ENCODE measurements at places on chromosomes 3 and 15.

GRCh38 chr3:179108086-179108485 is 36.5 kb upstream of the ZMAT3 start:
- no peak for DNase-seq

GRCh38 chr3:88031642-88032077 is 27.1 kb downstream of the CGGBP1 start:
- no peak for DNase-seq

DNA sequence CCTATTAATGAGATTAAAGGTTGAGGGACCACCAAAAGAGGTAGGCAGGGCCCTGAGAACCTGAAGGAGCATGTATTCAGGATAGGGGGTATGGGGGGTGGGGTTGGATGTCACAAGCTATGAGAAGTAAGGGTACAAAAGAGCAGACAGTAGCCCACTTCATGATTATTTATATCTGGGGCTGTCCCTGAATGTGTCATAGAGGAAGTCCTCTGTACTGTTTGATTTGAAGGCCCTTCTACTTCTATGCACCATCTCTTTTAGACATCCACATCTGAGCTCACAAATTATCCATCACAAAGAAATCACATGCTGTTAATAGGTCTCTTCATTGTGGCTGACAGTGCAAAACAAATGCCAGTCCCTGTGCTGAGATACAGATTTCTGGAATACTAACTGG is 68.6 kb downstream of the FHIT start:
- no peak for DNase-seq

DNA sequence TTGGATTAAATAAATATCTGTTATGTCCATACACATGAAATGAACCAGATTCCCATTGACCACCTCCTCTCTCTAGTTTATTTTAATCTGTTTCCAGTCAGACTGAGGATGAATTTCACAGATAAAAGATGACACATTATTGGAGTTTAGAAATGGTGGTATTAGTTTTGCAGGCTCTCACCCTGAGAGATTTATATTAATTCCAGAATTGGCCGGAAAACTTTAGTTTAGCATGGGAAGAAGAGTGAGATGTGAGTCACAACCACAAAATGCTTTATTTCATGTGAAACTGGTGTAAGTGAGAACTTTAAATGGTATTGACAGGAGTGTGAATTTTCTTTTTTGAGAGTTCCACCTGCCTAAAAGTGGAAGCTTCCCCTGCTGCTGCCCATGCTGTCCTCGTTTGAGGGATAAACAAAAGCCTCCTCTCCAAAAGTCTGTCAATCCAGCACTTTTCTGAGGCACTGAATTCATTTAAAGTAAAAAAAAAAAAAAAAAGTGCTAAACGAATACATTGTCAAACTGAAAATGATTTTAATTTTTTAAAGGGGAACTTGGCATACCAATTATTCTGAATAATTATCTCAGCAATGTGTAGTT is 65.1 kb upstream of the EPHA3 start:
- DNase-seq, result no peak

GRCh38 chr3:10196389-10197052 is 31.8 kb downstream of the IRAK2 start:
- no peak for DNase-seq

GRCh38 chr3:124885466-124886167 is 1.5 kb downstream of the ITGB5 start:
- DNase-seq, result no peak

GRCh38 chr3:52532838-52533622 is 627 bp downstream of the NT5DC2 start:
- peak; percentile 17 for DNase-seq

DNA sequence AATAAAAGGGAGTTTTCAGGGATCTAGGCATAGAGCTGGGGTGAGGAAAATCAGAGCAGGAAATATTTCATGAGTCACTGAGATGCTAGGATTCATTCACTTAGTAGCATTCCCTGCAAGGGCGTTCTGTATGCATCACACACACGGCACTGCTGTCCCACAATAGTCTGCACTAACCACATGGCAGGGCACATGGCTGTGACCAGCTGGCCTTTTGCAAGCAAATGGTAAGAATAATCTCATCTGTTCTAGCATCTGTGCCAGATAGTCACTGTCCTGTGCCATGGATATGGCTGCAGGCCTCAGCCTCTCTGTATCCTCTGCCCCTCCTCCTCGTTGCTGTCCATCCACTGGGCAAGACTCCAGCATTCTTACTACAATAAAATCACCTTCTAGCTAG is 37.8 kb downstream of the BOC start:
- no peak for DNase-seq

GRCh38 chr3:82240322-82240721 is 478.9 kb upstream of the GBE1 start:
- no peak for DNase-seq

- no peak for DNase-seq
Measured at GRCh38 chr3:99118381-99118780, 216.9 kb upstream of the DCBLD2 start.

- DNase-seq, result no peak
Measured at GRCh38 chr15:101159096-101159935, 92.5 kb downstream of the CHSY1 start.

GRCh38 chr15:79071901-79072300 is 18.7 kb downstream of the RASGRF1 start:
- DNase-seq, result no peak

DNA sequence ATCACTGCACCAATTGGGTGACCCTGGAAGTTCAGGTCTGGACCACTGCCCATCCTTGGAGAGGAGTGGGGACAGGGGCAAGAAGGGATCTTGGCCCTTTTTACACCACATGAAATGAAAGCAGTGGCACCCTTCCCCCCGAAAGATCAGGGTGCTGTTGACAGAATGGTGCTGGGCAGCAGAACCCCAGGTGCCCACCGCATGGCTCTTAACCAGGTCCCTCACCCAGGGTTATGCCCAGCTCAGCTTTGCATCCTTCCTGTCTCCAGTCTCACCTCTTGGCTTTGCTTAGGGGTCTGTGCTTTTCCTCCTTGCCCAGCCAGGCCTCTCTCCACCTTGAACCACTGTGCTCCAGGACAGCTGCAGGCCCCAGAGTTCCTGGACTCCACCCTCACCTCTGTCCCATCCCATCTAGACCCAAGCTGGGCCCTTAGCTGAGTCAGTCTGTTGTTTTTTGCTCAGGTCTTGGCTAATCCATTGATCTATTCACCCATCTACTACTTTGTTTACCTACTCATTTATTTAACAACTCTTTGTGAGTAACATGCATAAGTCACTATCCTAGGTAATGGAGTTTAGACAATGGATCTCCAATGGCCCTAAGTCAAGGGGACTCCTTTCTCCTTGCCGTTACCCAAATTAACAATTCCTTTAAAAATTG is 77.1 kb upstream of the PRR23E start:
- DNase-seq, result no peak

DNA sequence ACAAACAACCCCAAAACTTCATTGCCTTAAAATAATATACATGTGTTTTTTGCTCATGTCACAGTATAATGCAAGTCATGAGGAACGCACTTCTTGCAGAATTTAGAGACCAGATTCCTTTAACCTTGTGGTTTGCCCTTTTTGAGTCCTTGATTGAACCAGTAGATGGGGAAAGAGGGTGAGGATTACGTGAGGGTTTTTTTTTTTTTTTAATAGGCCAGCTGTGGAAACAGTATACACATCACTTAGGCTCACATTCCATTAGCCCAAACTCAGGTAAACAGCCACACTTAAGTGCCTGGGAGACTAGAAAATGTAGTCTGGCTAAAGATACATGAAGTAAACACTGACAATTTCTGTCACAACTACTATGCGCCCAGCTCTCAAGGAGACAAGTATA is 114.9 kb upstream of the MLF1 start:
- DNase-seq, result no peak

- DNase-seq, result no peak
Measured at GRCh38 chr15:92288755-92289154, 104.9 kb upstream of the ST8SIA2 start.

- DNase-seq, result no peak
Measured at GRCh38 chr15:60426870-60427508, 29.2 kb upstream of the ANXA2 start.

- peak; percentile 68 for DNase-seq
Measured at GRCh38 chr3:10738688-10739372, 77.2 kb upstream of the SLC6A11 start.

GRCh38 chr15:70795311-70795665 is 31.9 kb upstream of the UACA start:
- DNase-seq, result no peak

- DNase-seq, result no peak
Measured at GRCh38 chr3:132721479-132722164, 587 bp downstream of the NPHP3 start.

DNA sequence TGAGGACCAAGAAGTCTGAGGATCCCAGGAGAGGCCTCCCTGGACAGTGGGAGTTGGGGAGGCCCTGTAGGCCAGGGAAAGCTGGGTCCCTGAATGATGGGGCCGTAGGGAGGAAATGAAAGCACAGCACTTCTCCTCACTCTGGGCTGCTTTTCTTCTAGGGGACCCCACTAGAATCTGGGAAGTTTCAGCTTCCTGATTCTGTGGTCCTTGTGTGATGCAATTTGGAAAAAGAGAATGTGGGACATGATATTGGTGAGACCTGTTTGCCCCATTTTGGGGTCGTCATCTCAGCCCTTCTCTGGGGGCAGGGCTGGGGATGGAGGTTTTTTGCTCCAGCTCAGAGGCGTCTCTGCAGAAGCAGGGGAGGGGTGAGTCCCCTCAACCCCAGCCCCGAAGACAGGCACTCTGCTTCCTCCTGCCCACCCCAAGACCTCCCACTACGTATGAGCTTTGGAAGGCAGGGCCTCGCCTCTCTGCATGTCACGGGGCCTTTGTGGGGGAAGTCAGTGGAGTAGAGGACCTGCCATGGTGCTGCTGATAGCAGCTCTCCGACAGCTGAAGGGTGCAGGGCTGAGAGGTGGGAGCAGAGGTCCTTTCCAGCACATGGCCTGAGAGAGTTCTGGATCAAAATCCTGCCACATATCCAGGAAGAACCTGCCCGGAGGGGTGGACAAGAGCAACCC is 1.5 kb upstream of the SNX22 start:
- no peak for DNase-seq

- DNase-seq, result no peak
Measured at GRCh38 chr3:189947948-189948723, 172.6 kb downstream of the P3H2 start.

- no peak for DNase-seq
Measured at GRCh38 chr15:23038726-23039142, 635 bp downstream of the TUBGCP5 start.

- no peak for DNase-seq
Measured at GRCh38 chr15:41560572-41560874, 1.5 kb downstream of the TYRO3 start.

DNA sequence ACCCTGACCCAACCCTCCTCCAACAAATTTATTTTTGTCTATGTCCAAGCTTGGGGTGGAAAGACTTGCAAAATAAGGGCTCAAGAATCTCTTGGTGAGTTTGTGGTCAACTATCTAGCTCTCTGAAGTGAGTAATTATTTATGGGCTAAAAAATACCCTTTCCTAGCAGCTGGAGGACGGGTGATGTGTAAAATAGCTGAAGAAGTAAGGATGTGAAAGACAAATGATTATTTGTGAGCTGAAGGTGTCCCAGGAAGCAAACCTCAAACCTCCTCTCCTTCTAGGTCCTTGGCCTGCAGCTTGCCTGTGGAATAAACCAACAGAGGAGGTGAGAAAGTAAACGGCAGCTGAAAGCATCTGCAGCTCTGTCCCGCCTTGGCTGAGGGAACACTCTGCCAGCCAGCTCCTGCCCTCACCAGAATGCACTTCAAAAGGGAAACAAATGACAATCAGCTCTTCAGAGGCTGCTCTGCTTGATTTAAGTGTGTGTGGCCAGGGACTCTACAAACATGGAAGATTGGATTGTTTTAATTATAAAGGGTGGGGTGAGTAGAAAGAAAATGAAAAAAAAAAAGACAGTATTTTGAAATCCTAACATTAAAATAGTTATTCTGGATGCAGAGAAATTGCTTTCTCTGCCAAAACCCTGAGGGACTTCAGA is 60.3 kb downstream of the TM4SF4 start:
- DNase-seq, result no peak

DNA sequence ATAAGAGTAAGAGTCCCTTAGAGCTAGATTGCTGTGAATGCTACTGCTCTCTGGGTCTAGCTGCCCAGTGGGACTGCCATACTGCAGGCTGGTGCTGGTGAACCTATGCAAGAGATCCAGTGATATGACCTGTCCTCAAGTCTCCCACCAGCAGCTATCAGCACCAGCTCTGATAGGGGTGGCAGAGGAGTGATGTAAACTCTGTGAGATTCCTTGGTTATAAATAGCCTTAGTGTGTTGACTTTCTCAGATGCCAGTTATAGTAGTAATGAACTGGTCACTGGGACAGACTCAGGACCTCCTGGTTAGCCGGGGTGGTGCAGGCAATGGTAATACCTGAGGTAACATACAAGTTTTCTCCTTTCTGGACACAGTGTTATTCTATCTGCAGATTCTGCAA is 194.9 kb upstream of the MANF start:
- DNase-seq, result no peak

DNA sequence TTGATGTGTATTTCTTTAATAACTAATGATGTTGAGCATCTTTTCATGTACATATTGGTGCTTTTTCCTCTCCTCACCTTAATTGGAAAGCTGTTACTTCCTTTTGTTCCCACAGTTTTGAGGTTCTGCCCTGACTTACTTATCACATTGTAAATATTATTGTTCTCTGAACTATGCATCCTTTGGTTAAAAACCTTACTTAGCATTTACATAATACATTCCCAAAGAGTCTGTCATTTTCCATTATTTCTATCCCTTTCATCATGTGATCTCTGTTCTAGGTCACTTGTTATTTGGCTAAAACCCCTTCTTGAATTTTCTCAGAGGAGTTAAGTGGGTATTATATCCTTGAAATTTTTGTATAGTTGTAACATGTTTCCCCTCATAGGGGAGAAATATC is 33.0 kb downstream of the SLC12A6 start:
- no peak for DNase-seq

- DNase-seq, result no peak
Measured at GRCh38 chr3:143265501-143266070, 146.0 kb downstream of the CHST2 start.

GRCh38 chr3:6723205-6723604 is 137.7 kb upstream of the GRM7 start:
- no peak for DNase-seq

DNA sequence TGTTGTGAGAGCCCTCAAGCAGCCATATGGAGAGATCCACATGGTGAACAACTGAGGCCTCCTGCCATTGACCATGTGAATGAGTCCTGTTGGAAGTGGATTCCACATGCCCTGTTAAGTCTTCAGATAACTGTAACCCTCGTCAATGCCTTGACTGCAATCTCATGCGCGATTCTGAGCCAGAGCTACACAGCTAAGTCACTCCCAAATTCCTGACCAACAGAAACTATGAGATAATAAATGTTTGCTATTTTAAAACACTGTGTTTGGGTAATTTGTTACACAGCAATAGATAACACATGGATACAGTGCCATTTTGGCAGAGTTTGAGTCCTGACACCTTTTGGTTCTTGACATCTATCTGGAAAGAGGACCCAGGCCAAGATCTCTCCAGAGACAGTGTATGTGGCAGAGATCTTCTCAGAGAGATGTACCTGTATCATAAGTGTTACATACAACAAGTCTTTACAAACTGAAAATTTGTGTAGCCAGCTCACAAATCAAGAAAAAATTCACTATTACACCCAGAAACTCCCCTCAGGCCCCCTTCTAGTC is 34.5 kb upstream of the BNC1 start:
- no peak for DNase-seq

- peak; percentile 82 for DNase-seq
Measured at GRCh38 chr15:63600616-63601025, 3.4 kb downstream of the FBXL22 start.

Measured in stimulated activated CD4-positive, alpha-beta T cell treated with anti-CD3 and anti-CD28 coated beads, Interleukin-1b, Interleukin-23, amount 100 ng/mL, for 4 hours (primary cell).